ENCODE measurements at places on chromosomes 11 and 22. TPM values are rescaled to one million over a fixed set of nuclear protein-coding genes. Genes with fewer than 3 reads are reported as not detected.

DNA sequence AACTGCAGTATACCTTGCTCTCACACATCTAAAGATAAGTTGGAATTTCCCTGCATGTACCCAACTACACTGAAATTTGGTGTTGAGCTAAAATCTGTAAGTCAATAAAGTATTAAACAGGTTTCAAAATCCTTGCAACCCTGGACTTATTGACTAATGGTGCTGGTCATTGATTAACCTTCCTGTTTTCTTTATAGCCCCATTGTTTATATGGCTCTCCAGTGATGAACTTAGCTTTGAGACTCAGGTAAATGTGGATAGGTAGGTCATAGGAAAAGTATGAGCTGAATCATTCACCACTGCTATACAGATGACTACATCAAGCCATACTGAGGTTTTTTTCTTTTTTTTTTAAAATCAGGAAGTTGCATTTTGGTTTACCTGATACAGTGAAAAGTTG is 132.7 kb downstream of the FAT3 start:
- no peak overlapping the region for H3K27ac ChIP-seq
- no peaks in the 10 kb centered on the region for H3K4me1 ChIP-seq
- no peak overlapping the region for H3K4me3 ChIP-seq
- H3K36me3 ChIP-seq, result no peaks in the 10 kb centered on the region
- no peaks in the 10 kb centered on the region for H3K27me3 ChIP-seq

DNA sequence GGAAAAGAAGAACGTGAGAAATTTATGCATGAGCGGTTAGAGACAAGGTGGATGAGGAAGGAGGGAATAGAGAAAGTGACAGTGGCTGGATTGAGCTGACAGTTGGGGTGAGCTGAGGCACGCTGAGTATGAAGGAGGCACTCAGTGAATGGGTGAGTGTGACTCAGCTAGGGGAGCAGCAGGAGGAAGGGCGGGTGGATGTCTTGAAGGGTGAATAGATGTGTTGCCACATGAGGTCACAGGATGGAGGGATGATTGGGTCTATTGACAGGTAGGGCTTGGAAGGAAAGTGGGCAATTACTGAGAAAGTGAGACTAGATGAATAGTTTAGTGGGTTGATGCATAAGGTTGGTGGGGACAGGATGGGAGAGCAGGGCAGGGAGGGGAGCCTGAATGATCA is 8.0 kb downstream of the IFITM10 start:
- no peaks in the 10 kb centered on the region for H3K27me3 ChIP-seq
- H3K4me1 ChIP-seq, result no peaks in the 10 kb centered on the region
- H3K4me3 ChIP-seq, result no peak overlapping the region
- H3K27ac ChIP-seq, result no peak overlapping the region
- H3K36me3 ChIP-seq, result no peaks in the 10 kb centered on the region

- DNase-seq, result no peak
- no peaks in the 10 kb centered on the region for H3K27me3 ChIP-seq
- no peaks in the 10 kb centered on the region for H3K36me3 ChIP-seq
Observed at GRCh38 chr11:69575296-69576068, 65.5 kb upstream of the CCND1 start.

DNA sequence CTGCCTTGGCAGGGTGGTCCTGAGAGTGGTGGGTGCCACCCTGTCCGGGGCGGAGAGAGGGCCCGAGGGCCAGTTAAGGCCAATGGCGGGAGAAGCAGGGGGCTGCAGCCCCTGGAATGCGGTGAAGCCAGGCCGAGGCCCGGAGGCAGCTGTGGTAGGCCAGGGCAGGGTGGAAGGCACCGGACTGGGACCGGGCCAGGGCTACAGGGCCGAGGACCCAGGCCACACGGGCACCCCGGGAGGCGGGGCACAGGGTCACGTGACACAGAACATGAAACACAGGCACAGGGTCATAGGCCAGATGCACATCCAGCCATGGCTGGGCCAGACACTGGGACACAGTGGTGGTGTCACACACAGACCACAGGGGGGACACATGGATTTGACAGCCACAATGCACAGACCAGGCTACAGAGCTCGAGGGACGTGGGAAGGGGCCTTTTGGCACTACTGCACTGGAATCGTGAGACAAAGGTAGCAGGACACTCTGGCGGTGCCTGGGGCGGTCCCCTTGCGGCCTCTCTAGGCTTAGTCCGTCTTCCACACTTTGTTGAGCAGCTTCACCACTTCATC is 2.8 kb downstream of the SLC25A1 start:
- no peak overlapping the region for H3K27ac ChIP-seq
- H3K27me3 ChIP-seq, result no peaks in the 10 kb centered on the region
- H3K36me3 ChIP-seq, result peaks cover 13% of the 10 kb centered on the region
- peaks cover 55% of the 10 kb centered on the region for H3K4me1 ChIP-seq

DNA sequence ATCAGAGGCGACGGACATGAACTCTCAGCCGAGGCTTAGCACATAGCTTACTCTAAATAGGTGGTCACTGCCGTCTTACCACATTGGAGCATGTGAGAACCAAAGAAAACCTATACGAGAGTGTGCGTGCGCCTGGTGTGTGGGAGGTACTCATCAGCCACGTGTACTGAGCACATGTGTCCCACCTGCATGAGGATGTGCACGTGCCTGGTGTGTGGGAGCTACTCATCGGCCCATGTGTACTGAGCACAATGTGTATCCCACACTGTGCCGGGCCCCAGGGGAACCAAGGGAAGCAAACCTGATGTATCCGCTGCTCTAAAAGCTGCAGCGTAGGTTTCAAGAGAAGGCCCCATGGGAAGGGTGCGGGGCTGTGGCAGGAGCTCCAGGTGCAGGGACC is 56.4 kb downstream of the ANO1 start:
- no peak overlapping the region for H3K27ac ChIP-seq
- no peak for DNase-seq
- H3K4me1 ChIP-seq, result no peaks in the 10 kb centered on the region
- no peak overlapping the region for H3K4me3 ChIP-seq

GRCh38 chr11:6746086-6746618 is 25.6 kb downstream of the OR2AG2 start:
- DNase-seq, result no peak
- H3K4me1 ChIP-seq, result peaks cover 20% of the 10 kb centered on the region
- no peaks in the 10 kb centered on the region for H3K36me3 ChIP-seq
- H3K27ac ChIP-seq, result peak overlapping the region; percentile 79

GRCh38 chr11:69427906-69428880 is 53.3 kb upstream of the LINC01488 start:
- no peak for DNase-seq
- no peak overlapping the region for H3K4me3 ChIP-seq
- H3K4me1 ChIP-seq, result no peaks in the 10 kb centered on the region
- no peak overlapping the region for H3K27ac ChIP-seq
- H3K27me3 ChIP-seq, result no peaks in the 10 kb centered on the region

DNA sequence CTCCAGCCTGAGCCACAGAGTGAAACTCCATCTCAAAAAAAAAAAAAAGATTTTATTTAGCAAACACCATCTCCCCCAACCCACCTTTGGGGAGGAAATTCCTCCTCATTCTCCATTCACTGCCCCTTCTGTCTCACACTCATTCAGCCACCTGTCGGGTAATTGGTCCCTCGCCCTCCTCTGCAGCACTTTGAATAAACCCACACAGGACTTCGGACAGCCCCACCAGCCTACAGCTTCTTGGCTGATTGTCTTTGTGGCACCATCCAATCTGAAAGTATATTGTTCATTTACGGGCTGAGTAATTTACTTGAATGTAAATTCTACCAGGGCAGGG is 7.5 kb upstream of the GGA1 start:
- H3K36me3 ChIP-seq, result no peaks in the 10 kb centered on the region
- no peaks in the 10 kb centered on the region for H3K27me3 ChIP-seq
- H3K27ac ChIP-seq, result no peak overlapping the region

- H3K4me3 ChIP-seq, result peak overlapping the region; percentile 64
- no peaks in the 10 kb centered on the region for H3K27me3 ChIP-seq
- DNase-seq, result peak; percentile 90
- no peaks in the 10 kb centered on the region for H3K36me3 ChIP-seq
Observed at GRCh38 chr11:45771566-45772448, 33.1 kb upstream of the SLC35C1 start.

DNA sequence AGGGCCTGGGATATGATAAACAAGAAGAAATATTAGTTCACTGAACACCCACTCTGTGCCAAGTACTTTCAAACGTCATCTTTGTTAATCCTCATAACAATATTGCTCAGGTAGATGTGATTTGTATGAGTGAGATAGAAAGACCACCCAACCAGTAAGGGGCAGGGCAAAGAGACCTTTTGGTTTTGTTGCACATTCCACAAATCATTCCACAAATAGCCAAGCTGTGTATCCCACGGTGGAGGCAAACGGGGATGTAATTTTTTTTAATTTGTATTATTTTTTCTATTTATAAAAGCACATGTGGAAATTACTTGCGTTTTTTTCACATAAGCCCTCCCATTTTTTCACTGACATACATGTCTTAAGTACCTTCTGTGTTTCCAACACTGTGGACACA is 29.0 kb downstream of the LAYN start:
- H3K4me3 ChIP-seq, result no peak overlapping the region
- DNase-seq, result no peak
- H3K36me3 ChIP-seq, result no peaks in the 10 kb centered on the region
- H3K27me3 ChIP-seq, result no peaks in the 10 kb centered on the region
- H3K4me1 ChIP-seq, result peaks cover 15% of the 10 kb centered on the region

Gene ROBO4
- total RNA-seq, result 58.3 TPM

Gene POU2AF1
- total RNA-seq, result 3.4 TPM

Gene ABTB2
- total RNA-seq, result 2.7 TPM

Gene TPP1
- total RNA-seq, result 231 TPM

Gene OR52W1
- not detected for total RNA-seq

Gene FOLH1
- total RNA-seq, result 2.4 TPM
